ENCODE measurements at places on chromosomes 4 and X.

- no peak for DNase-seq
Measured at GRCh38 chr4:16113741-16114140, 29.9 kb upstream of the PROM1 start.

DNA sequence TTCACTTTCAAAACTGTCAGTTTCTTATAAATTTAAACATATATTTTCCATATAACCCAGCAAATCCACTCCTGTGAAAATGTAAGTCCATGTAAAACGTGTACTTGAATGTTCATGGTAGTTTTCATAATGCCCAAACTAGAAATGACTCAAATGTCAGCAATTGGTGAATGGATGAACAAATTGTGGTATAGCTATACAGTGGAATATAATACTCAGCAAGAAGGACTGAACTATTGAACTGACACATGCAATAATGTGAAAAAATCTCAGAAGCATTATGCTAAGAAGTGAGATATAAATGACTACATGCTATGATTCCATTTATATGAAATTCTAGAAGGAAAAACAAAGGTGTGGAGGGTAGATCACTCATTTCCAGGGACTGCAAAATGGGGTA, 52.2 kb downstream of the USP53 start:
- DNase-seq: no peak

- DNase-seq: peak; percentile 93
Measured at GRCh38 chrX:131763674-131764073, 219.8 kb downstream of the OR13H1 start.

GRCh38 chr4:1356181-1356998, 9.4 kb downstream of the UVSSA start:
- peak; percentile 50 for DNase-seq

GRCh38 chrX:38166478-38167083, 54.1 kb downstream of the SRPX start:
- peak; percentile 55 for DNase-seq
